CD14-positive monocyte (primary cell): ENCODE measurements at places on chromosomes 11 and 22.
A peak's percentile ranks its signal among the peaks of the same experiment; 100 is the strongest.

DNA sequence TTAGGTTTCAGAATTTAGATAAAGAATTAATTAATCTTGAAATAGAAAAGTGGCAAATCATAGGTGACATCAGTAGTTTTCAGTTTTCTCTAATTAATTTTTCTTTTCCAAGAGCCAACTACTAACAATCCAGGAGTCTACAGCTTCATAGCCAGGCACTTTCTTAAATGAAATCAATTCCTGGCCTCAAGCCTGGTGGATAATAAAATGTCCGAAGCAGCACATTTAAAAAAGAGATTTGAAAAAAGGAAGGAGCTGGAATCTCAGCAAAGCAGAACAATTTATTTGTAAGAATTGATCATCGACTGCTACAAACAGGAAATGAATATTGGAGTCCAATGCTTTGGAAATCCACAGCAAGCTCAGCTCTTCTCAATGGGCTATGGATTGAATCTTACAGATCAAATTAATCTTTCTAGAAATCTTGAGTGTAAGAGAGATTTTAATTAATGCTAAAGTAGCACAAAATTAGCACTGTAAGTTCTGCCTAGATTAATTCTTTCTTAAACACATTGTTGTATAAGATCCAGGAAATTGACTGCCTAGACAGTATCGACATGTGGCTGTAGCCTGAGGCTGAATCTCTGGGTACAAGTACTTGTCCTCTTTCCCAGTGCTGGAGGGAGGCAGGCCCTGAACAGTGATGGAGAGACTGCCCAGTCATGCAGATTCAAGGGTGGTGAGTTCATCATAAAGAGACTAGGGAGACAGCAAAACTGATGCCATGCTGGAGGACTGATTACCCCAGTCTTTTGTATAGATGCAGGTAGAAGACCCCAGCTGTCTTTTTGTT, 167.8 kb upstream of the POU2AF2 start:
- H3K4me1 ChIP-seq, result no peaks in the 10 kb centered on the region
- H3K4me3 ChIP-seq, result no peak overlapping the region
- H3K36me3 ChIP-seq, result no peaks in the 10 kb centered on the region
- H3K27me3 ChIP-seq, result no peaks in the 10 kb centered on the region
- no peak for DNase-seq

DNA sequence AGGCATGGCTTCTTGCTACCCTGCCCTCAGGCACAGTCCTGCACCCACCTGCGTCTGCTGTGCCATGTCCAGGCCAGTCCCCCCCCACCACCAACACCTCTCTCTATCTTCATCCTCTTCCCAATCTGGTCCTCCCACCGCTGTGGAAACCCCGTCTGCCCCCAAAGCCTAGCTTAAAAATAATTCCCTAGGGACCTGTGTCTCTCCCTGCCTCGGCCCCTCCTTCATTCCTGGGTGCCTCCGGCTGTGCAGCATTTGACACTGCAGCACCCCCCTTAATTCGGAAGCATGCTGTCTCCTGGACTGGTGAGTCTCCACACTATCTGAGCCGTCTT, 2.5 kb upstream of the ASCL2 start:
- H3K4me3 ChIP-seq, result no peak overlapping the region
- no peak for DNase-seq
- peaks cover 14% of the 10 kb centered on the region for H3K27me3 ChIP-seq
- no peak overlapping the region for H3K27ac ChIP-seq

DNA sequence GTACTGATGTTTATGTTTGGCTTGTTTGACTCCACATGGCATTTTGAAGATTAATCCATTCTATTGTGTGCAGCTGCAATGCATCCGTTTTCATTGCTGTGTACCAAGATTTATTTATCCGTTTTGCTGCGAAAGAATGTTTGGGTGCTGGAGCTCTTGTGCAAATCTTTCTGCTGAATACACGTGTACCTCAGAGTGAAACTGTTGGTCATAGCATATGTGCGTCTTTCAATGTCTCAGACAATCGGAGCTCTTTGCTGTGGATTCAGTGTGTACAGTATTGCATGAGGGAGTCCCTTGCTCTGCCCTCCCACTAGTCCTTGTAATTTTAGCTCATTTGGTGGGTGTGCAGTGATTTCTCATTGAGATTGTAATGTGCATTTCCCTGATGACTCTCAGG, 545.4 kb downstream of the TBC1D22A start:
- H3K36me3 ChIP-seq, result no peaks in the 10 kb centered on the region
- no peak overlapping the region for H3K4me3 ChIP-seq
- no peaks in the 10 kb centered on the region for H3K27me3 ChIP-seq
- no peaks in the 10 kb centered on the region for H3K4me1 ChIP-seq
- DNase-seq, result no peak

DNA sequence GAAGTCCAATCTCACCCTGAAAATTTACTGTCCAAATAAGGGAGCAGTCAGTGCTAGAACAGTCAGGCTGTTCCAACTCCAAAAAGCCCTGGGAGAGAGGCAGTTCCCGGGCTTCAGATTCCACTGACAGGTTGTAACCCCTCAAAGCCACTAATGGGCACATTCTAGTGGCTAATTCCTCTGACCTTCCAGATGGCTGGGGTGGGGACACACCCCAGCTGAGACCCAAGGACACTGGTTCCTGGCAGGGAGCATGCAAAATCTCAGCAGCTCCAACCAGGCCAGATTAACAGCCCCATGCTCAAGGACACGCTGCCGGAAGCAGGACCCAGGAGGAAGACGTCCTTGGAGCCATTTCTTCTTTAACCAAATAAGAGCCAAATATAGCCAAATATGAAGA, 92.7 kb downstream of the RPL27A start:
- no peaks in the 10 kb centered on the region for H3K36me3 ChIP-seq
- no peak for DNase-seq
- H3K27ac ChIP-seq, result no peak overlapping the region
- no peaks in the 10 kb centered on the region for H3K27me3 ChIP-seq
- H3K4me1 ChIP-seq, result no peaks in the 10 kb centered on the region

DNA sequence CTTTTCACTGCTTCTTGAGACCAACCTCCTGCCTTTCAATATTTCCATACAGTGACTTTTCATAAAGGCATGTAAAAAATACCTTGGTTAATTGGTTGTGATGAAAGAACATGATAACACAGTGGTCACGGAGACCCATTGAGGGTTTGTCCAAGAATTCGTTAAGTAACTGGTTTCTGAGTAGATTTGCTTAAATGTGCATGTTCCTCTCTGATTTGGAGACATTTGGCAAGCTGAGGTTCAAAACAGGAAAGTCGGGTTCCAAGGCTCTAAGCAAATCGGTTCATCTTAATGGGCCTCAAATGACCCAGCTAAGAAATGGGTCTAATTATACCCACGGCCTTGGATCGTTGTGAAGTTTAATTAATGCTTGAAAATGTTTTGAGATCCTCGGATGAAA, 36.9 kb upstream of the CCND1 start:
- H3K4me3 ChIP-seq, result no peak overlapping the region
- H3K27me3 ChIP-seq, result no peaks in the 10 kb centered on the region
- no peak overlapping the region for H3K27ac ChIP-seq
- H3K4me1 ChIP-seq, result no peaks in the 10 kb centered on the region

DNA sequence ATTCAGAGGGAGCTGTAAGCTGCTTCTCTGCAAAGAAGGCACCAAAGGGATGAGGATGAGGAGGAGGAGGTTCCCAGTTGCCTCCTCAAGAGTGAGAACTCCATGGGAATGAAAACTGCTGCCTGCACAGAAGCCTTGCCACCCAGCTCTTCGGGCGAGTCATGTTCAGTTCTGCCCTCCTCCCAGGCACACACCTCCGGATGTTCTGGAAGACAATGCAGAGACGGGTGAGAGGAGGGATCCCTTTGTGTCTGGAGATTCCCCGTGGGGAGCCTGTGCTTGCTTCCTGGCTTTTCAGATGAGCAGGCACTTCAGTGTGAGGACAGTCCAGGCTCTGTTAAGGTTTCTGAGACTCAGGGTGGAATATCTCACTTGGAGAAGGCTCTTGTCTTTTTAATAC, 295.6 kb downstream of the DDX10 start:
- peaks cover 11% of the 10 kb centered on the region for H3K4me1 ChIP-seq
- DNase-seq, result no peak
- H3K27me3 ChIP-seq, result no peaks in the 10 kb centered on the region
- no peak overlapping the region for H3K27ac ChIP-seq

- H3K27ac ChIP-seq, result peak overlapping the region; percentile 37
- H3K4me1 ChIP-seq, result peaks cover 22% of the 10 kb centered on the region
- no peaks in the 10 kb centered on the region for H3K27me3 ChIP-seq
- DNase-seq, result peak; percentile 39
- H3K36me3 ChIP-seq, result no peaks in the 10 kb centered on the region
Observed at GRCh38 chr11:44916801-44917385, 33.8 kb downstream of the TP53I11 start.

- H3K27ac ChIP-seq, result no peak overlapping the region
- no peak for DNase-seq
- H3K4me1 ChIP-seq, result no peaks in the 10 kb centered on the region
- no peaks in the 10 kb centered on the region for H3K36me3 ChIP-seq
- no peaks in the 10 kb centered on the region for H3K27me3 ChIP-seq
- H3K4me3 ChIP-seq, result no peak overlapping the region
Observed at GRCh38 chr11:116432301-116432700, 340.5 kb downstream of the BUD13 start.

DNA sequence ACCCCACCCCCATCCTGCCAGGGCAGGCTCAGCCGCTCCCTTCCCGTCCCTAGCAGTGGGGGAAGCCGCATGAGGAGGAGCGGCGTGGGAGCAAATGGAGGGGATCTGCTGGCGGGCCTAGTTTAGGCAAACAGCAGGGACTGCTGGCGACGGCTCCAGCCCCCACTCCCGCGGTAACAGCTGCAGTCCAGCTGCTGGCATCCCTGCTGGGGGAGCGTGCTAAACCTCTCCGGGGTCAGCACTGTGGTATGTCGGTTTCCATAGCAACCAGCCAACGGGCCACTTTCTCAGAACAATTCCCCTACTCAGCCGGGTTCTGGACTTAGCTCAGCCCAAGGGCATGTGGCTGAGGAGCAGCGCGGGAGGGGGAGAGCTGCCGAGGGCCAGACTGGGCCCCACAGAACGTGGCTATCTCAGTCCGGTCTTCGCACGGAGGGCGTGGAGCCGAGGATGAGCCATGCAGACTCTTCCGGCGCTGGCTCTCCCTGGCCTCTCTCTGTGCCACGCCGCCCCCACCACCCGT, 98.8 kb downstream of the PKNOX2 start:
- H3K27me3 ChIP-seq, result peaks cover 27% of the 10 kb centered on the region
- no peak for DNase-seq
- H3K27ac ChIP-seq, result no peak overlapping the region
- no peaks in the 10 kb centered on the region for H3K36me3 ChIP-seq
- no peaks in the 10 kb centered on the region for H3K4me1 ChIP-seq

GRCh38 chr11:13486926-13487660, 8.7 kb downstream of the PTH start:
- peak overlapping the region; percentile 26 for H3K4me3 ChIP-seq
- no peaks in the 10 kb centered on the region for H3K27me3 ChIP-seq
- H3K27ac ChIP-seq, result no peak overlapping the region
- DNase-seq, result peak; percentile 27
- no peaks in the 10 kb centered on the region for H3K36me3 ChIP-seq
- H3K4me1 ChIP-seq, result no peaks in the 10 kb centered on the region

DNA sequence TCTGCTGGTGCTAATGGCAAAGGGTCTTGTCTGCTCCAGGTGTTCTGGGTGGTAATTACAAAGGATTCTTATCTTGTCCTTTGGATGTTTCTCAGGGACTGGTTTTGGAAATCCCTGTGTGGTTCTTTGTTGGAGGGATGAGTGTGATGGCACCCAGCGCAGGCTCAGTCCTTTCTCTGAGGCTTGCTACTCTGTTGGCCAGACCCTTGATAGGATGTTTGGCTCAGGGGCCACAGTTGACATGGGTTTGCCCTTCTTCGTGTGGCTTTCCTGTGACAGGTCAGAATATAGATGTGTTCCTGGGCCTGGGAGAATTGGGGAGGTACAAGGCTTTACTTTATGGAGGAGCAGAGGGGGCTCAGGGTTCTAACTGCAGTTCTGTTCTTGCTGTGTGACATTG, 4.0 kb downstream of the ARHGEF17 start:
- no peak overlapping the region for H3K27ac ChIP-seq
- no peaks in the 10 kb centered on the region for H3K36me3 ChIP-seq
- H3K27me3 ChIP-seq, result peaks cover 15% of the 10 kb centered on the region
- peaks cover 44% of the 10 kb centered on the region for H3K4me1 ChIP-seq
- DNase-seq, result no peak
- H3K4me3 ChIP-seq, result no peak overlapping the region

- no peak overlapping the region for H3K27ac ChIP-seq
- H3K4me1 ChIP-seq, result no peaks in the 10 kb centered on the region
- no peak for DNase-seq
- no peak overlapping the region for H3K4me3 ChIP-seq
- no peaks in the 10 kb centered on the region for H3K36me3 ChIP-seq
Observed at GRCh38 chr11:134471087-134471715, 59.2 kb upstream of the B3GAT1 start.

DNA sequence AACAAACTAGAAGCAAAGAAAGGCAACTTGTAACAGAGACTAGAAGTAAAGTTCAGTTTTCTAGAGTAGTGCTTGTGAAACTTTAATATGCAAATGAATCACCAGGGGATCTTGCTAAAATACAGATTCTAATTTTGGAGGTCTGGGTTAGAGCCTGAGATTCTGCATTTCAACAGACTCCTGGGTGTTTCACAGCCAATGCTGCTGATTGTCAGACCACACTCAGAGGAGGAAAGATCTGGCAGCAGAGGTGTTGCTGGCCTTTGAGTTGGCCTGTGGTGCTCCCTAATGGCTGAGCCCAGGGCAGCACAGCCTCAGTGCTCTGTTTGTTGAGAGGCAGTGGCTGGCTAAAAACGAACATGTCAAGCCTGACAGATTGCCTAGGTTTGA, 5.4 kb downstream of the CRY2 start:
- H3K27me3 ChIP-seq, result no peaks in the 10 kb centered on the region
- peaks cover 26% of the 10 kb centered on the region for H3K36me3 ChIP-seq
- DNase-seq, result no peak
- H3K4me1 ChIP-seq, result peaks cover 27% of the 10 kb centered on the region
- peak overlapping the region; percentile 18 for H3K27ac ChIP-seq
- no peak overlapping the region for H3K4me3 ChIP-seq

DNA sequence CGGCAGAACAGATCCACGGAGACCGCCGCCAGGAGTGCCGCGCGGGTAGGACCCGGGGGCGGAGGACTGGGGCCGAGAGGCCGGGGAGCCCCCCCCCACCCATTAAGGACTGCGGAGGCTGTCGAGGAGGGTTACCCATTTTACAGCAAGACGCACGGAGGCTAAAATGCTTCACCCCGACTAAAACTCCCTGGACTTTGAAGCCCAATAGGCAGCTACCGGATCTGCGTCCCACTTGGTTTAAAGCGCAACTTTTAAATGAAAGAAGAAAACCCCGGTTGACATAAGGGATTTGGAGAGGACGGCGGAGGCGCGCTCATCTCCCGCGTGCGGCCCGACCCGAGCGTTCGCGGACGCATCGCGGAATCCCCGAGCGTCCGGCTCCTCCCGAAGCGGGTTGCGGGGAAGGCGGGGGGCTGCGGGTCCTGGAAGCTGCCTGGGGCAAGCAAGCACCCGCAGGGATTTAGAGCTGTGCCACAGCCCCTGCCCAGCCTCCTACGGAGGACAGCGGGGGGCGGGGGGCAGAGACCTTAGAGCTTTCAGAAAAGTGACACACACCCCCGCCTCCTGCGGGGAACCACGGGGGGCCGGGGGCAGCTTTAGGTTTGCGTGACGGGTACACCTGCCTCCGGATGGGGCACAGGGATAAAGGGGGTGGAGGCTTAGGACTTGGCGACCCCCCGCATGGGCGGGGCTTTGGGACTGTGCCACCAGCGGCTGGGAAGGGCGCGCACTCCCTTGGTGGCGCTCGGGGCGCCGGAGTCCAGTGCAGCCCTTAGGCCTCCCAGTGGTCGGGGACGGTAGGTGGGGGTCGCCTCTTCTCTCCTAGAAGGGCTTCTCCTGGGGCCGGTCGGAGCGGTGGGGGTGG, 760 bp upstream of the CELSR1 start:
- no peak overlapping the region for H3K27ac ChIP-seq
- no peak for DNase-seq
- H3K4me1 ChIP-seq, result peaks cover 10% of the 10 kb centered on the region
- H3K27me3 ChIP-seq, result peaks cover 24% of the 10 kb centered on the region
